ENCODE measurements at places on chromosomes 2 and 18. TPM values are rescaled to one million over a fixed set of nuclear protein-coding genes. Genes with fewer than 3 reads are reported as not detected.

CIAO1 gene
- total RNA-seq: 93.9 TPM

DNA sequence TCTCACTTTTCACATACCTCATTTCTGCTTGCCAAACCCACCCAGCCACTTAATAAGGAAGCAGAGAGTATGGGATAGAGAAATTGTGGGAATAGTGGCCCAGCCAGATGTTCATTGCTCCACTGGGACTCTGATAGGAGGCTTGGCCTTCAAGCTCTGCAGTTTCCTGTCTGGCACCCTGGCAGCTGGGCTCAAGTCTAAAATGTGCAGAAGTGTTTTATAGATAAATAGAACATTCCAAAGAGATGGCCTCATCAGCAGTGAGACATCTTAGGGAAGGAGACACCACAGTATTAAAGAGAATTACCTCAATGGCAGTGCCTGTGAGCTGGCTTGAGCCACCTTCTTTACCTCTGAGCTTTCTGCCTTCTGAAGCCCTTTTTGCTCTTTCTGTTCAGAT lies 24.7 kb downstream of the COPS7B start:
- no peak overlapping the region for H3K4me3 ChIP-seq

GRCh38 chr18:66280470-66280869 lies 323.4 kb downstream of the CDH19 start:
- no peaks in the 10 kb centered on the region for H3K27me3 ChIP-seq
- DNase-seq: no peak
- no peak overlapping the region for H3K27ac ChIP-seq

LYG2 gene
- not detected for total RNA-seq

TMEM37 gene
- total RNA-seq: not detected

All from activated T-helper 2 cell treated with anti-CD3 and anti-CD28 coated beads, Interferon-gamma antibody, Interleukin-2, Interleukin-4, amounts not matched to agents 10 μg/mL and 5 μg/mL and 100 μg/mL, durations not matched to agents 14 hours and 24 hours and 36 hours (primary cell).